ENCODE measurements at places on chromosomes 11 and 22.

DNA sequence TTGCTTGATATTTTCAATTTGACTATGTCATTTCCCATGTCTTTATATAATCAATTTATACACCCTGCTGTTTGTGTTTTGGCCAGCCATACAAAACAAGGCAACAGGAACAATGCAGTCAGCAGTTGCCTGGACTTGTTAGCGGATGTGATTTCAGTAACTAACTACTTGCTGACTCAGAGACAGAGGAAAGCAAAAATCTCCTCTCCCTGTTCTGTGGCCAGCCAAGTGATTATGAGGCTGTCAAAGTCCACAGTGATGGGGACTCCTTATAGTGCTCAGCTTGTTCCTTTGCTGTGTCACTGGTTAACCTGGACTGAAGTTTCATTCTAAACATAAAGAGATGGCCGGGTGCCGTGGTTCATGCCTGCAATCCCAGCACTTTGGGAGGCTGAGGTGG, 32.6 kb upstream of the APLP2 start:
- no peaks in the 10 kb centered on the region for H3K27me3 ChIP-seq
- no peak overlapping the region for H3K27ac ChIP-seq
- DNase-seq: no peak
- no peak overlapping the region for H3K4me3 ChIP-seq
- no peaks in the 10 kb centered on the region for H3K4me1 ChIP-seq

- H3K4me1 ChIP-seq: peaks cover 5% of the 10 kb centered on the region
- H3K36me3 ChIP-seq: no peaks in the 10 kb centered on the region
- H3K27ac ChIP-seq: no peak overlapping the region
- no peaks in the 10 kb centered on the region for H3K27me3 ChIP-seq
- no peak overlapping the region for H3K4me3 ChIP-seq
Observed at GRCh38 chr11:68973219-68973618, 7.6 kb downstream of the MRGPRD start.

GRCh38 chr22:37331856-37332536, 49.7 kb downstream of the CYTH4 start:
- peaks cover 71% of the 10 kb centered on the region for H3K27me3 ChIP-seq
- no peak overlapping the region for H3K4me3 ChIP-seq
- H3K36me3 ChIP-seq: no peaks in the 10 kb centered on the region
- no peak for DNase-seq
- no peak overlapping the region for H3K27ac ChIP-seq

DNA sequence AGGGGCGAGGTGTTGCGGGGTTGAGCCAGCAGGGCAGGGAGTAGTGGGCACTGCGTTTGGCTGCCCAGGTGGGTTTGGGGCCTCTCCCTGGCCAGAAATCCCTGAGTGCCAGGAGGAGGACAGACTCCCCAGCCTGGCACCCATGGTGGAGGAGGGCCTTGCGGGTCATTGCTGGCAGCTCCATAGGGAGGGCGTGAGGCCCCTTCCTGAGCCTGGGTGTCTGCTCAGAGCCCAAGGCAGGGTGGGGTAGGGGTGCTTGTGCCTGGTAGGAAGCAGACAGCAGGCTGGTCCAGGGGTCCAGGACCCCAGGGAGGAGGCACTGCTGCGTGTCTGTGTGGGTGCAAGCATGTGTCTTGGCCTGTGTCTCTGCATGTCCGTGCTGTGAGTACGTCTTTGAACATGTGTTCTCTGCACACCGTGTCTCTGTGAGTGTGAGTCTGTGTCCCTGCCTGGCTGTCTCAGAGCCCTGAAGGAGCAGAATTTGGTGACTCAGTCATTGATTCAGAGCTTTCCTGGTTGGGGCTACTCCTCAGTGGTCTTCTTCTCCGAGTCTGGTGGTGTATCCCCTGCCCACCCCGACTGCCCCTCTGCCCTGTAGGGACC, 3.9 kb downstream of the TSPAN4 start:
- H3K27ac ChIP-seq: peak overlapping the region; percentile 83
- peaks cover 30% of the 10 kb centered on the region for H3K4me1 ChIP-seq
- H3K27me3 ChIP-seq: peaks cover 11% of the 10 kb centered on the region
- H3K4me3 ChIP-seq: no peak overlapping the region
- no peak for DNase-seq

- H3K4me3 ChIP-seq: no peak overlapping the region
- H3K27me3 ChIP-seq: no peaks in the 10 kb centered on the region
- H3K36me3 ChIP-seq: no peaks in the 10 kb centered on the region
Observed at GRCh38 chr22:40594924-40595323, 41.6 kb downstream of the MRTFA start.

DNA sequence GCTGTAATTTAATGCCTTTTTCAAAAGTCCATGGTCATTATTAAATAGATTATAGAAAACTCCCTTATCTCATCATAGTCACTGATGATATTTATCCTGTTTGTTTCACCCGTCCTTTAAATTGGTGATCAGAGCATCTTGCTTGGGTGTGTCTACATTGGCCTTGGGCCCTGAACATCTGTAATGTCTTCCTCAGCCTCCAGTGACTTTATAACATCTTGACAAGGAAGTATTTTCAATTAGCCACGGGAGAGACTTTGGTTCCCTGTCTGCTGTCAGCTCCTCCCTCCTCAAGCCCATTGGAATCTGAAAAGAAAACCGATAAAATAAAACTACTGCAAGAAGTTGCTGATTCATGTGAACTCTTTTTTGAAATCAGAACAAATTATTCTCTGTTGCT, 116.9 kb upstream of the TTC12 start:
- no peak overlapping the region for H3K27ac ChIP-seq
- peaks cover 14% of the 10 kb centered on the region for H3K4me1 ChIP-seq
- no peak overlapping the region for H3K4me3 ChIP-seq
- no peaks in the 10 kb centered on the region for H3K27me3 ChIP-seq
- no peaks in the 10 kb centered on the region for H3K36me3 ChIP-seq

DNA sequence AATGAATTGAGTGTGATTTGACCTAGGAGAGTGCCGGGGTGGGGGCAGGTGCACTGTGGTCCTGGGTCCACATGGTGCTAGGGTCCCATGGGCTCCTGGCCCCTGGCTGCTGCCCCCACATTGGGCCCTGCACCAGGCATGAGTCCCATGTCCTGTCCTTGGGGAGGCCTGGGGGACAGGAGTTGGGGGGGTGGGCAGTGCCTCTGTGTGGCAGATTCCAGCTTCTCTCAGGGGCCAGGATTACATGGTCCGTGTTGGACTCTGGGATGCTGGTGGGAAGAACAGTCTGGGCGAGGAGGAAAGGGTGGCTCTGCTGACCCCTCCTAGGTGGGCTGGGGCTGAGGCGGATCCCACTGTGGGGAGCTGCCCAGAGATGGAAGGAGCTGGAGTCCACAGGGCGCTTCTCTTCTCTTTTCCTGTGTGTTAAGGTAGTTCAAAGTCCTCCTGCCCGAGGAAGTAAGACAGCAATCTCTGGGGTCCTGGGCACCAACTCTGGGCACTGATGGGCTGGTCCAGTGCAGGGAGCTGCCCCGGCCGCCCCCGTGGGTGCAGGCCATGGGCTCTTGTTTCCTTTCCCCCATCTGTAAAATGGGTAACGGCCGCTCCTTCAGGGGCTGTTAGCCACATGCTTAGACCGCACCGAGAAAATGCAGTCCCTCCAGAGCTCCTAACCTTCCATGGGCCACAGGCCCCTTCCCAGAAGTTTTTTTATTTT, 19.8 kb downstream of the KCNQ1 start:
- H3K36me3 ChIP-seq: no peaks in the 10 kb centered on the region
- no peak overlapping the region for H3K27ac ChIP-seq
- H3K4me3 ChIP-seq: no peak overlapping the region
- no peak for DNase-seq
- H3K4me1 ChIP-seq: no peaks in the 10 kb centered on the region
- no peaks in the 10 kb centered on the region for H3K27me3 ChIP-seq

DNA sequence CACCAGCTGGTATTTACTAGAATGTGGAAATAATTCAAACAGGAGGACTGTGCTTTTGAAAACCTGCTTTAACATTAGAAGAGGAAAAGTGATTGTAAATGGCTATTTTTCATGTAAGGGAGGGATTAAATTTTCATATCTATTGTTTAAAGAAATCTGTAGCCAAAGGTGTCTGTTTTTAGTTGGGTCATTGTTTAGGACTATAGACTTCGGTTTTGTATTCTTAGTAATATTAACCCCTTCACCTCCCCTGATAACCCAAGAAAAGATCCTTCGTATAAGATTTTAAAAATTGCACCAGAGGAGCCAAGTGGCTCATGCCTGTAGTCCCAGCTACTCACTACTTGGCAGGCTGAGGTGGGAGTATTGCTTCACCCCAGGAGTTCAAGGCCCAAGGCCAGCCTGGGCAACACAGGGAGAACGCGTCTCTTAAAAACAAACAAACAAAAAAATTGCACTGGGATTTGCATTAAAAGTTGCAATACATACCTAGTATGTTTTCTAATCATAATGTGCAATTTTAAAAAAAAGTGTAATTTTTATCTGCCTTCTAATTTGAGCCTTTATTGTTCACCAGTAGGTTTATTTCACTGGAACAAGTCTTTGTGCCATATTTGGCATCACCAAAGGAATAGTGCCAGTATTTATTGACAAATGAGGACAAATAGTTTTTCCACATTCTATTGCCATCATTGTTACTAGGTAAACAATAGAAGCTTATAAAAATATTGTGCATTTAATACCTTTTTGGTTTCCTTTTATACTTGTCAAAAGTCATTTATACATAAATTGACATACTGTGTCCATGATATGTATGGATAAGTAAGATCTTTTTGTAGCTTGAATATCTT, 34.3 kb downstream of the MTMR3 start:
- H3K27me3 ChIP-seq: no peaks in the 10 kb centered on the region
- H3K36me3 ChIP-seq: no peaks in the 10 kb centered on the region
- no peak overlapping the region for H3K4me3 ChIP-seq
- peak overlapping the region; percentile 63 for H3K27ac ChIP-seq

DNA sequence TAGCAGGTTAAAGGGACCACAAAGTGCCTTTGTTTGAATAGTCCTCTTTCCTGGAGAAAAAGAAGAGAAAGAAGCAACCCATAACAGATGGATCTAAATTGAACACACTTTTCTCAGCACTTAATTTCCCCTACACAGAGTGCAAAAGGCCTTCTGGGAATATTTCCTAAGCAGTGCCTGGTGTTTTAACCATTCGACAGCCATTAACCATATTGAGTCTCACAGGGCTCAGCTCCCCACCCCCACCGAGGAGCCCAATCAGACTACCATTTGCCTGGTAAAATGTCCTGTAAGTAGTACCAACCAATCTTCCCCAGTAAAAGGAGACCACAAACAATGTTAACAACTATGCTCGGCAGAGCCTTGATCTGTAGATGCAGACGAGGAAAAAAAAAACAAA, 40.7 kb upstream of the SLC6A5 start:
- no peak overlapping the region for H3K27ac ChIP-seq
- DNase-seq: no peak
- no peaks in the 10 kb centered on the region for H3K27me3 ChIP-seq
- no peaks in the 10 kb centered on the region for H3K4me1 ChIP-seq
- H3K4me3 ChIP-seq: no peak overlapping the region

GRCh38 chr22:30392661-30393321, 4.0 kb upstream of the SEC14L2 start:
- H3K4me3 ChIP-seq: no peak overlapping the region
- H3K27ac ChIP-seq: no peak overlapping the region
- DNase-seq: no peak
- peaks cover 14% of the 10 kb centered on the region for H3K4me1 ChIP-seq

DNA sequence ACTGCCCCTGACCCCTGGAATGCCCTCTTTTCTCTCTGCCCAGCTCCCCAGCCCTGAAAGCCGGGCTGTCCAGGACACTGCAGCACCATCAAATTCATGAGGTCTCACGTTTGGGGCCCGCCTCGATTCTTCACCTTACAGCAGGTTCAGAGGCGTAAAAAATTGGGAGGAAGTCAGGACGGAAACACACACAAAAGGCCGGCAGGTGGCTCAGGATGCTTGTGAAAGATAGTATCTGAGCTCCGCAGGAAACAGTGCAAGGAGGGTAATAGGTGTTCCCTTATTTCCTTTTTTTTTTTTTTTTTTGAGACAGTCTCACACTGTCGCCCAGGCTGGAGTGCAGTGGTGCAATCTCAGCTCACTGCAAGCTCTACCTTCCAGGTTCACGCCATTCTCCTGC, 4.1 kb downstream of the RFPL2 start:
- H3K27me3 ChIP-seq: peaks cover 19% of the 10 kb centered on the region
- no peaks in the 10 kb centered on the region for H3K36me3 ChIP-seq
- peaks cover 5% of the 10 kb centered on the region for H3K4me1 ChIP-seq
- DNase-seq: no peak
- no peak overlapping the region for H3K27ac ChIP-seq
- H3K4me3 ChIP-seq: no peak overlapping the region

- no peaks in the 10 kb centered on the region for H3K36me3 ChIP-seq
- no peaks in the 10 kb centered on the region for H3K4me1 ChIP-seq
- DNase-seq: no peak
- H3K4me3 ChIP-seq: no peak overlapping the region
- H3K27me3 ChIP-seq: peaks cover 3% of the 10 kb centered on the region
Observed at GRCh38 chr11:117978991-117979390, 7.2 kb upstream of the IL10RA start.

GRCh38 chr22:48180631-48181030, 1418.2 kb downstream of the TBC1D22A start:
- DNase-seq: no peak
- H3K27me3 ChIP-seq: no peaks in the 10 kb centered on the region
- no peak overlapping the region for H3K27ac ChIP-seq
- no peaks in the 10 kb centered on the region for H3K36me3 ChIP-seq
- no peak overlapping the region for H3K4me3 ChIP-seq

- H3K27me3 ChIP-seq: no peaks in the 10 kb centered on the region
- no peak overlapping the region for H3K27ac ChIP-seq
- H3K4me1 ChIP-seq: no peaks in the 10 kb centered on the region
- H3K36me3 ChIP-seq: peaks cover 87% of the 10 kb centered on the region
- DNase-seq: no peak
- H3K4me3 ChIP-seq: no peak overlapping the region
Observed at GRCh38 chr11:68168694-68169093, 44.4 kb downstream of the KMT5B start.

DNA sequence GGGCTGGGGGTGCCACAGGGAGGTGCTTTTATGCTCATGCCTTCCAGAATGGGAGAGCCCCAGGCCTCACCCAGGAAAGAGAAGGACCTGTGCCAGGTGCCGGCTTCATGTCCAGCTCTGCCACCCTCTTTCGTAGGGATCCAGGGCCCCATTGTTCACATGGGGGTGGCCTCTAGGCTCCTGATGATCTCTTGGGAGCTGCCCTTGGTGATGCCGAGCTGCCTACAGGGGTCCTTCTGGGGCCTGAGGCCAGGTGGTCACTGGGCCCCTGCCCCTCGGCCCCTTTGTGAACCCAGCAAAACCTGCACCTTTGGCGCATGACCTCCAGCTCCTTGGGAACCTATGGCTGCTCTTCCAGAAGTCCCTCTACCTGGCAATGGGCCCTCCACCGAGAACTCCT, 41.4 kb upstream of the SMIM38 start:
- no peak overlapping the region for H3K4me3 ChIP-seq
- no peaks in the 10 kb centered on the region for H3K4me1 ChIP-seq
- H3K27ac ChIP-seq: no peak overlapping the region

DNA sequence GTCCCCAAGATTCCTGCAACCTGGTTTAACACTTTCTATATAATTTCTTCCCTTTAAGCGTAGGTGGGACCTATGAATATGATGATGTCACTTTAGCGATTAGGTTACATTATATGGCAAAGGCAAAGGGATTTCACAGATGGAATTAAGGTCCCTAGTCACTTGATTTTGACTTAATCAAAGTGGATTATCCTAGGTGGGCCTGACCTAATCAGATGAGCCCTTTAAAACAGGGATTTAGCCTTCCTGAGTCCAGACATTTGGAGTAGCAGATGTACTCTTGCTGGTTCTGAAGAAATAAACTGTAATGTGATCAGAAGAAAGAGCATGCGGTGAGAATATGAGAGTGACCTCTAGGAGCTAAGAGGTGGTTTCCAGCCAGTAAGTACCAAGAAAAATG, 67.8 kb upstream of the LIN7C start:
- H3K36me3 ChIP-seq: no peaks in the 10 kb centered on the region
- H3K4me3 ChIP-seq: no peak overlapping the region
- no peak for DNase-seq
- H3K27ac ChIP-seq: no peak overlapping the region
- H3K27me3 ChIP-seq: no peaks in the 10 kb centered on the region
